GM18507 (cell line): ENCODE measurements at places on chromosomes 6 and 20.

DNA sequence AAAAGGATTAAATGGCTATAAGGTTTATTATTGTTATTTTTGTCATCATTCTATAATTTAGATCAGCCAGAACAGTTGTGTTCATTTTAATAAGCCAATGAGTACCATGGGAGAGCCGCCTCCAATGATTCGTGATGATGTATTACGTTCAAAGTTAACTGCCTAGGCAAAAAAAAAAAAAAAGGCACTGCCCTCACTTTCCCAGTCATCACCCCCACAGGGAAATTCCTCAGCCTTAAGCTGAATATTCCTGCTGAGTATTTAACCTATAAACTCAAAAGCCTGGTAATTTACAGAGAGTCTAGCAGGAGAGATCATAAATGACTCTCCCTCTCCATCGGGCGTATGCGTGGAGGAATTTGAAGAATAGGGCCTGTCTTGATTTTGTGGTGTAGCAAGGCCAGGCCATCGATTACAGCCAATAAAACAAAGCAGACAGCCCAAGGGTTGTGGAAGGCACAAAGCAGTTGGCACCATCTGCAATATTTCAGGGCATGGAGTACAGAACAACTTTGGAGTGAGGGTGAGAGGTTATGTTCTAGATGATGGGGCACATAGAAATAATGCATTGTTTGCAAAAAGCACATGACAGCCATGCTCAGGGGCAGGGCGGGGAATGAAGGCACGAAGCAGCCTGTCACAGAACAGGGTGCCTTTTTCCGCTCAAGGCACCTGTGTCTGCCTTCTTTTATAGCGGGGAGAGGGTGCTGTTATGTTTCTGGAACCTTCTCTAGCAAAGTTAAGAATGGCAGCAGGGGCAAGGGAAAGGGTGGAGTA, 138.2 kb upstream of the DTNBP1 start:
- DNase-seq, result no peak

GRCh38 chr6:7537565-7538174, 3.8 kb upstream of the DSP start:
- DNase-seq, result no peak

DNA sequence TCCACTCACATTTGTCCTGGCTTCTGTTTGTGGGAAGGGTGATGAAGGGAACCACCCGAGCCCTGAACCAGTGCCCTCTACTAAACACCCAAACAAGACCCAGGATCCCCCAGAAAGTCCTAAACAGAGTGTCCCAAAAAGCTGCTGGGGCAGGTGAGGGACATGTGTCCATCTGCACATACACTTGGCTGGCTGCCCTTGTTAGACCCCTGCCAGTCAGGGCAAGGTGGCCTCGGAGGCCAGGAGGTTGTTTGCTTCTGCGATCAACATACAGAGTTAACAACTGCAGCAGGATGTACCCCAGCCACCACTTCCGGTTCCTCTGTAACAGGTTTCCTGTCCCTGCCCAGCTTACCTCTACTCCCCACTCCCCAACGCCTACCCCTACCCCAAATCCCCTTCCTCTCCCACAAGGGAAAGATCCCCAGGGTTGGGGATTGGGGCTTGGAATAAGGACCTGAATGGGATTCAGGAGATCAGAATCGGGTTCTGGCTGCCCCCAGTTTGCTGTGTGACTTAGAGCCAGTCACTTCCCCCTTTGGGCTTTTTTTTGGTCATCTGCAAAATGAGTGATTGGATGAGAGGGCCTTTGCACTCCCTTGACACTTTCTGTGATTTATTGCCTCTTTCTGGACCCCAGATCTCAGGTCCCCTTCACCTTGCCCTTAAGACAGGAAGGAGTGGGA, 13.9 kb downstream of the DEF6 start:
- DNase-seq, result no peak

DNA sequence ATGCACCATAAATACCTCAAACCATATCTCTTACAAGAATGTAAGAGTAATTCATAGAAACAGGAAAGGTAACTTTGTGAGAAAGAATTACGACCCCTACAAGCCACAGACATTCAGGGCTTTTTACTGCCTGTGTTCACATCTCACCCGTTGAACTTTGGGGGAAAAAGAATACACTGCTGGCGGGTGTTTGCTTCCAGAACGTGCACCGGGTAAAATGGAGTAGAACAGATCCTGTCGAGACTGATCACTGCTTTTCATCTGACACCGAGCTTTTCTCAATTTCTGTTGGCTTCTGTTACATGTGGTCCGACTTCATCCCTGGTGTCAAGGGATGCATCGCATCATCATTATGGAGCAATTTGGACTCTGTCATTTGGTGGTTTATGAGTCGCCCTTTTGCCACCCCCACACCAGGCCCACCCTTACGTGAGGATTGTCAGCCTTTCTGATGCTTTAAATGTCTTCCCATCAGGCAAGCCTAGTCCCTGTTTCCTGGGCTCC, 219.2 kb upstream of the ZFP64 start:
- DNase-seq, result no peak

- no peak for DNase-seq
Observed at GRCh38 chr6:47168180-47168579, 126.0 kb upstream of the ADGRF1 start.

- DNase-seq, result no peak
Observed at GRCh38 chr6:156111913-156112312, 656.3 kb upstream of the NOX3 start.

- DNase-seq, result no peak
Observed at GRCh38 chr20:34525342-34525708, 9.1 kb downstream of the DYNLRB1 start.

GRCh38 chr6:148611213-148611612, 135.6 kb upstream of the UST start:
- no peak for DNase-seq

DNA sequence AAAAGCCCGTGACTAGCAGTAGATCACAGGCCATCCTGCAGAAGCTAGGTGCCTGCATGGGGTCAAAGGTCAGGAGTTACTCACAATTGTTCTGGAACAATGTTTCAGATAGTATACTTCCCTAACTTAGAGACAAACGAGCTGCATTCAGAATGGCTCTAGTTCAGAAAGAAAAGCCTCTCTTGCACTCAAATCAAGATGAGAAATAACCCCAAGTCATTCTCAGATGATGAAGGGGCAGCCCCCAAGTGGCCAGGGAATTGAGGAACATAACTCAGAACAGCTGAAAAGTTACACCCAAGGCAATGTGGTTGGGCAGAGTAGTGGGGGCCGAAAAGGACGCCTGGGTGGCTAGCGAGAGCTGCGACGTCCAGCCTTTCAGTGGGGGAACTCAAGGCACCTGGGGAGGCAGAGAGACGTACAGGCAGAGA, 27.8 kb downstream of the FYN start:
- no peak for DNase-seq

- DNase-seq, result no peak
Observed at GRCh38 chr6:99613409-99613704, 6.7 kb downstream of the PRDM13 start.

DNA sequence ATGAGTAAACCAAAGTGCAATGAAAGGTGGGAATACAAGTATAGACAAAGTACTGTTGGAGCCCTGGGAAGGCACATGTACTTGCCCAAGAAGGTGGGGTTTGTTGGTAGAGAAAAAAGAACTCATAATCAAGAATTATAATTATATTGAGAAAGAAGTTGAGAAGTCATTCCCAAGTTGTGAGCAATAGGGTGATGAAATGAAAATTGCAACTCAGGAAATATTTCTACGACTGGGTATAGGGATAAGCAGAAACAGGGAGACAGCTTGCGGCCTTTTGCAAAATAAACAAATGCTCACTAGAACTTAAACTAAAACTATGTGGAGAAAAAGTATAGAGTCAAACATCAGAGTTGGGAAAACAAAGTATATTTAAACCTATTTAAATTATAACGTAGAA, 250.7 kb upstream of the FAM83B start:
- no peak for DNase-seq

DNA sequence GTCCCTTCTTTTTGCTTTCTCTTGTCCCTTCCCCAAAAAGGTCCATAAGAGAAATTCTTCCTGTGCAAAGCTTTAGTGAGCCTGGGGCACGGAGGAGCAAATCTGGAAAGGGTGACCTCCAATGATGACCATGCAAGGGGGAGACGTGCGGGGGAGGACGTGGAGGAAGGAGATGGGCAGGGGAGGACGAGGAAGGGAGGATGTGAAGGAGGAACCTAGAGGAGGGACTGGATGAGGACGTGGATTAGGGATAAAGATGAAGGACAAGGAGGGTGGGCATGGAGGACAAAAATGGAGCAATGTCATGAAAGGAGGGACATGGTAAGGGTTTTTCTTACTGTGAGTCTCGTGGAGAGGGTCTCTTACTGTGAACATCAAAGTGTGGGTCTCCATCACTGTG, 139.5 kb downstream of the ERMARD start:
- DNase-seq, result no peak

DNA sequence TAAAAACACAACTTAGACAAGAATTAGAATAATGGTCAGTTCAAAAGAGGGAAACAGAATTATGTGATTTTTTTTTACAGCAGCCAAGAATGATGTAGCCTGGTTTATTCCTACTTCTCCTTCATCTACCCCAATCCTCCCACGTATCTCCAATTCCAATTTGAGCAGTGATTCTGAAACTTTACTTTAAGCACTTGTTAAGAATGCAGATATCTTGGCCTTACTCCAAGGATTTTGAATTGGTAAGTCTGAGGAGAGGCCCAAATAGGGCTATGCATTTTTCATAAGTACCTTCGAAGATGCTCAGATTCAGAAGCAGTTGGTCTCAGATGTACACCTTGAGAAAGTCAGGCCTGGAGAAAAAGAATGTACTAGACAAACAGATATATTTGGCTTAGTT, 233.4 kb upstream of the FLRT3 start:
- DNase-seq, result no peak

GRCh38 chr6:45422503-45423110, 44.9 kb upstream of the SUPT3H start:
- DNase-seq, result no peak

- DNase-seq, result no peak
Observed at GRCh38 chr20:44597930-44598329, 15.6 kb downstream of the PKIG start.

DNA sequence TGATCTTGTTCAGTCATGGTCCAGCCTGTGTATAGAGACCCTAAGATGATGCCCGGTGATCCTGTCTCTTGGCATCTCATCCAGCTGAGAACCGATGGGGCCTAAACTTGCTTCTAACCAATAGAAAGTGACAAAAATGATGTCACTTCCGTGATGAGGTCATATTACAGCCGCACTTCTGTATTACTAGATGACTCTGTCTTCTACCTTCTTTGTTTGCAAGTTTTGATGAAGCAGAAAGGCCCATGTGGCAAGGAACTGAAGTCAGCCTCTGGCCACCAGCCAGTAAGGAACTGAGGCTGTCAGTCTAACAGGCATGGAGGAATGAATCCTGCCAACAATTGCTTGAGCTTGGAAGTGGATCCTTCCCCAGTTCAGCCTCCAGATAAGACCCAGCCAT, 32.8 kb upstream of the HLA-C start:
- DNase-seq, result no peak

- no peak for DNase-seq
Observed at GRCh38 chr20:50510706-50511542, 741 bp downstream of the PTPN1 start.

DNA sequence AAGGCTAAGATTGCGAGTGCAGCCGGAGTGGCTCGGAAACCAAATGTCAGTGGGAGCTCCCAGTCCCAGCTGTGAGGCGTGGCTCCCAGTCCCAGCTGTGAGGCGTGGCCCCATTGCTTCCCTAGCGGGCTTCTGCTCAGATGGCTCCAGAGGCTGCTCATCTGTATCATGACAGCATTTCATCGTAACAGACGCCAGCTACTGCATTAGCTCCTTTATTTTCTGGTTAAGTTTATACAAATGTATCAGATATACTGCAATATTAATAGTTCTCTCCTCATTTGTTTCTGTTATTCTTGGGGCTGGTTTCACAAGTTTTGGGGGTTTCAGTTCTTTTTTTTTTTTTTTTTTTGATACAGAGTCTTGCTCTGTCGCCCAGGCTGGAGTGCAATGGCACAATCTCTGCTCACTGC, 34.7 kb upstream of the TBXT start:
- DNase-seq, result no peak

GRCh38 chr6:31888276-31889258, 8.9 kb downstream of the EHMT2 start:
- no peak for DNase-seq

DNA sequence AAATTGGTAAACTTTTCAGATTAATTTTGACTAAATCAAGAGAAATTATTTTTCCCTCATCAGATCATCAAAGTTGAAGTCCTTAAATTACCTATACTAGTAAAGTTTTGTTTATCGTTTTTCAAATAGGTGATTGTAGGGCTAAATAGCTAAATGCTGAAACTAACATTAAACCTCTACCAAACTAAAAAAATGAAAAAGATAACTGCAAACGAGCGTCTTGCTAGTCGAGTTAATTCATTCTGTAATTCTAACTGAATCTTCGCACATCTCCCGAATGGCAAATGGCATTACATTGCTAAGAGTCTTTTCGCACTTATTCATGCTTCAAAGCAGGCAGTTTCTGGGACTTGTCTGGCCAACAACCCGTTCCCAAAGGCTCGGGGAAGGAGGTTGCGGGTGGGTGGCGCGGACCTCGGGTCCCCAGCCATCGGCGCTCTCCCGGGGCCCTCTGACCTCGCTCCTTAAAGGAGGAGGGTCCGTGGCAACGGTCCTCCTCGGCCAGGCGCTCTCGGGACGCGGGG, 43.8 kb downstream of the POPDC3 start:
- DNase-seq, result no peak

GRCh38 chr6:137951064-137951597, 84.1 kb downstream of the TNFAIP3 start:
- DNase-seq, result no peak

GRCh38 chr6:127923135-127923534, 22.3 kb upstream of the THEMIS start:
- DNase-seq, result no peak

DNA sequence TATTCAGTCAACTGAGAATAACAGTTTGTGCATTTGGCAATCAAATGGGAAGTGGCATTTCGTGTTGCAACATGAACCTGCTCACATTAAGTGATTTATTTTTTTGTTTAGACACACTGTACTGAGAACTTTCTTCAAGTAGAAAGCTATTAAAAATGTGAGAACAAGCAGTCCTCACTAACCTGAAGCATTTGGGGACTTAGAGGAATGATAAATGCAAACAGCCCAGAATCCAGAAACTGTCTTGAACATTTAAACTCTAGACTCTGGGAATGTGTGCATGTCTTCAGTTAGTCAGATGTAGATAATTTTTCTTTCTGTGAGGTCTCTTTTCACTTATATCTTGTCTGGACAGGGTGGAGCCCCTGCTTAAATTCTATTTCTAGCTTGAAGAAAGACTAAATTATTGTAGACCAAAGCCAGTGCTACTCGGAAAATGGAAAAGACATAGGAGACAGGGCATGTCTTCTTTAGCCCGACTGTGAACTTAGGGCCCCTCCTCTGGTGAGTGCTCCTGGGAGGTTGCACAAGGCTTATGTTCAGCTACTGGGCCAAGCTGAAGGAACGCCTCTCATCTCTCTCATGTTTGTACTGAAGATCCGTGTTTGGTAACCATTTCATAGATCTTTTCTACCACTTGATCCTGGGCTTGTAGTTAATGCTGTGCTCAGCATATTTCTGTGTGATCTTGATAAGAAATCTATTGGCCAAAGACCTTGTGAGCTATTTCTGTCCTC, 70.1 kb downstream of the SLX4IP start:
- no peak for DNase-seq
